ENCODE measurements at places on chromosomes 1 and 21.

- no peaks in the 10 kb centered on the region for H3K36me3 ChIP-seq
- no peak overlapping the region for H3K4me3 ChIP-seq
- no peak for DNase-seq
- no peaks in the 10 kb centered on the region for H3K27me3 ChIP-seq
- peaks cover 14% of the 10 kb centered on the region for H3K4me1 ChIP-seq
Observed at GRCh38 chr1:56374026-56374974, 205.1 kb downstream of the PLPP3 start.

DNA sequence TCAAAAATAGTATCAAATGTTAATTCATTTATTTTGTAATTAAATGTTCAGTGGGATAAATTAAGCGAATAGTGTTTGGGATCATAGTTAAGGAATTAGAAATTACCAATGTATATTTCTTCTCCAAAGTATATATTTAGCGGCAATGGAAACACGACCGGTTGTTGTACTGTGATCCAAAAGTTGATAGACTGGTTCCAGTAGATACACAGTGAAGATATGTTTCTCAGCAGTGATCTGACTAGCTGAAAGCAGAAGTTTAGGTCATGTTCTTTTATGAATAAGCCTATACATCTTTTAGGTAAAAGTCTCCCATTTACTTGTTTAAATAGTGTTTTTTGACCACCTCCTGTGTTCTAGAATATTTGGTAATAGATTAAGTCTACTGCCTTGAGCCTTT lies 8.8 kb downstream of the USP16 start:
- H3K4me3 ChIP-seq: no peak overlapping the region
- no peak for DNase-seq
- peaks cover 76% of the 10 kb centered on the region for H3K36me3 ChIP-seq
- H3K4me1 ChIP-seq: no peaks in the 10 kb centered on the region
- no peaks in the 10 kb centered on the region for H3K27me3 ChIP-seq
- no peak overlapping the region for H3K27ac ChIP-seq

- peaks cover 4% of the 10 kb centered on the region for H3K4me1 ChIP-seq
- no peak overlapping the region for H3K27ac ChIP-seq
- DNase-seq: no peak
- H3K36me3 ChIP-seq: no peaks in the 10 kb centered on the region
- no peak overlapping the region for H3K4me3 ChIP-seq
Observed at GRCh38 chr1:152015766-152016165, 21.0 kb downstream of the S100A11 start.

DNA sequence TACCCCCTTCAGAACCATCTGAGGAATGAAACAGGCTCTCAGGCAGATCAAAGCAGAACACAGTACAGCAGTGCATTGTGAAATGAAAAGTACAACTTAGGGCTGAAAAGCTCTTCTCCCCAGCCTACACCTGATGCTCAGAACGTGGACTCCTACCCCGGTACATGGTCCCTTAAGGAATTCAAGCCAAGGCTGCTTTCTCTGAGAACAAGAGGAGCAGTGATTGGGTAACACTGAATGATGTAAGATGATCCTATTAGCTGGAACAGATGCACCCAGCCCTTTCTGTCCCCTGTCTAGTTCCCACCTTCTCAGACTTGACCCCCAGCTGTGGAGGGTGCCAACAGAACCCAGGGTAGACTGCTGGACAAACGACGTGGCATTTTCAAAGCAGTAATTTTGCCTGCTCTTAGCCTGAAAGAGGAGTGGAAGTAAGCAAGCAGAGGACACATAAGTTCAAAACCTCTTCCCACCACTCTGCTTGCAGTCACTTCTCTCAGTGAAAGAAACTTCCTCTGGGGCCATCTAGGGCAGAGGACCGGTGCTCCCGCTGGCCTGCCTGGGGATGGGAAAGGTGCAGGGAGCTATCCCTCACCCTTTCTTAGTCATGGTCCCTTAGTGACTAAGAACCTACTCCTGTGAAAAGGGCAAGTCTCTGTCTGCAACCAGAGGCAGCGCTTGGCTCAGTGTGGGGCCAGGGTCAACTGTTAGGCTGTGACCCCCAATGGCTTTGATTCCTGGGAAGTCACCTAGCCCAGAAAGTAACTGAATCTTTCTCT lies 72.7 kb downstream of the TRABD2B start:
- no peaks in the 10 kb centered on the region for H3K4me1 ChIP-seq
- H3K36me3 ChIP-seq: no peaks in the 10 kb centered on the region
- no peaks in the 10 kb centered on the region for H3K27me3 ChIP-seq
- H3K27ac ChIP-seq: no peak overlapping the region
- no peak overlapping the region for H3K4me3 ChIP-seq
- no peak for DNase-seq

DNA sequence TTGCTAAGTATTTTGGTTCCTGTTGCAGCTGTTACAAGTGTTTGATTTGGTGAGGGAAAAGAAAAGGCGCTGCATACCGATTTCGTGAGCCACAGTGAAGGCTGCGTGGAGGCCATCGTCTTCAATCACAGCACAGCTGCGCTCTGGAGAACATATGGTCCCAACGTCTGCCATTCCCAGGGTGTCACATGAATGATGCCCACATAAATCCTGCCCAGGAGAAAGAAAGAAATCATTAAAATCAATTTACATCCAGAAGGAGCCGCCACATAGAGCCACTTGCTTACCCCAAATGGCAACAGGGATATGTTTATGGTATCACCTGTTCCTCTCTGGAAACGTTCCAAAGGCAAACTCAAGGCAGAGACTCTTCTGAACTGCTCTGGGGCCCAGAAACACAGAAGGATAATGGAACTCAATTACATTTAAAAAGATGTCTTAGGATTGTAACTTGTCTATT lies 12.2 kb downstream of the ADAMTS5 start:
- H3K36me3 ChIP-seq: no peaks in the 10 kb centered on the region
- H3K4me1 ChIP-seq: peaks cover 1% of the 10 kb centered on the region
- H3K4me3 ChIP-seq: no peak overlapping the region
- DNase-seq: no peak

- H3K27me3 ChIP-seq: no peaks in the 10 kb centered on the region
- H3K4me3 ChIP-seq: no peak overlapping the region
- no peak overlapping the region for H3K27ac ChIP-seq
- DNase-seq: no peak
- H3K36me3 ChIP-seq: peaks cover 10% of the 10 kb centered on the region
Observed at GRCh38 chr1:213159376-213159775, 108.3 kb downstream of the RPS6KC1 start.

- H3K36me3 ChIP-seq: peaks cover 18% of the 10 kb centered on the region
- peaks cover 8% of the 10 kb centered on the region for H3K4me1 ChIP-seq
- H3K27me3 ChIP-seq: no peaks in the 10 kb centered on the region
- no peak overlapping the region for H3K4me3 ChIP-seq
- no peak for DNase-seq
Observed at GRCh38 chr1:74468982-74469603, 43.3 kb downstream of the LRRC53 start.

DNA sequence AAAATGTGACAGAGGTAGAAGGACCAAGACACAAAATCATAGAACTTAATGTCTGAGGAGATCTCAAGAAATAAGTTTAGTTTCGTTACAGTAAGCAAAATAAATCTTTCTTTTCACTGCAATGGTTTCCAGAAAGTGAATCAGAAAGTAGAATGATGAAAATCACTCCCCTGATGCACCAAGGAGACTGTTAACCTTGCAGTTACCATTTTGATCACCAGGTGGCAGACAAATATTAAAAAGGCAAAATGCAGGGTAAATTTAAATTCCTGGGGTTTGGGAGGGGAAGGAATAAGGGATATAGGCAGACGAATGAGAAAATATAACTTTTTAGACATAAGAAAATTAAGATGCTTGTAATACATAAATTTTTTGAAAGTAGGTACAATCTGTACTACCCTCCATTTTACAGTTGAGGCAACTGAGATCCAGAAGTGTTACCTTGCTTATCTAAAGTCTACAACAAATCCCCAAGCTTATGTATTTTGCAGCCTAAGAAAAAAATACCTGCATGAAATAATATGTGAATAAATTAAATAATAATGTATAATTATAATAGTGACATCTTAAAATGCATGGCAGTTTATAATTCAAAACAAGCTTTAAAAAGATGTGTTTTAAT lies 253.2 kb downstream of the CRB1 start:
- DNase-seq: no peak
- no peak overlapping the region for H3K27ac ChIP-seq
- H3K27me3 ChIP-seq: no peaks in the 10 kb centered on the region
- no peaks in the 10 kb centered on the region for H3K36me3 ChIP-seq
- H3K4me3 ChIP-seq: no peak overlapping the region

DNA sequence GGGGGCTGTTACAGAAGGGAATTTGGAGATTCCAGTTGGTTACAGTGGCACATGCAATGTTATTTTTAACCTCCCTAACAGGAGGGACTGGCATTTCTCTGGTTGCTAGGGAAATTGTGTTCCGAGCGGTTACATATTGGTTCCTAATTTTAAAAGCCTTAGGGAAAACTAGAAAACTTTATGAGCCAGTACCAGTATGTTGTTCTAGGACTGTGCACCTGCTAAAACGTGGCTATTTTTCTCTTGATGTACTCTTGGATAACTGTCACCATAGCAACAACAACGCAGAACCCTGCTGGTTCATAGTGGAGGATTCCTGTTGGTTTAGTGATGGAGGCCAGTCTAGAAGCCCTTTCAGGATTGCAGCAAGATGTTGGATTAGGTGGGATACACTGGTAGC lies 68.9 kb upstream of the PGBD5 start:
- DNase-seq: no peak
- H3K36me3 ChIP-seq: no peaks in the 10 kb centered on the region
- no peaks in the 10 kb centered on the region for H3K27me3 ChIP-seq
- no peak overlapping the region for H3K27ac ChIP-seq
- H3K4me3 ChIP-seq: no peak overlapping the region
- H3K4me1 ChIP-seq: no peaks in the 10 kb centered on the region

DNA sequence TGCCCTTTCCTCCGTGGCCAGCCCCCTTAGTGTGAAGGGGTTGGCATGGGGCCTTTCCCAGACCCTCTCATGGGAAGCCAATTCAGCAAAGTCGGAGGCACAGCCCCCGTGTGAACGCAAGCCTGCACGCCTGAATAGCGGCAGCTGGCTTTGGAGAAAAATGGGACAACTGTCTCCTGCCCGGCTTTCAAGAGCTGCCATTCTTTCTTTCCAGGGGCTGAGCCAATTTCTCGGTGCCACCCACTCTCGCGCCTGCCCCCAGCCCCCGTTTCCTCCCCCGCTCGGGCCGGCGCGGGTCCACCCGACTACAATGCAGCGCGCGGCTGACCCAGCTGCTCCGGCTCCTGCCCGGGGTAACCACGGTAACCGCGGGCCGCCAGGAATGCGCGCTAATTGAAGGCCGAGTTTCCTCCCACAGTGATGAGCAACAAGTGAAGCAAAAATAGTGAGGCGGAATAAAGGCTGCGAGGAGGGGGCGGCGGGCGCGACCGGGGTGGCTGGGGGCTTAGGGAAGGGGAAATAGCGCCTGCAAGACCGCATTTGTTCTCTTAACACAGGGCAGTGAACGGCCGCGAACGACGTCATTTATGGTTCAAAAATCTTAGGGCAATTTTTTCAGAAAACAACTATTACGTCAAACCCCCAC lies 27.8 kb downstream of the ILDR2 start:
- H3K27ac ChIP-seq: no peak overlapping the region
- H3K36me3 ChIP-seq: no peaks in the 10 kb centered on the region
- H3K27me3 ChIP-seq: peaks cover 3% of the 10 kb centered on the region
- peak overlapping the region; percentile 68 for H3K4me3 ChIP-seq
- peak; percentile 58 for DNase-seq
- 0 out of 2 replicates have a peak, but pooled peaks cover 7% of the 10 kb centered on the region for H3K4me1 ChIP-seq

DNA sequence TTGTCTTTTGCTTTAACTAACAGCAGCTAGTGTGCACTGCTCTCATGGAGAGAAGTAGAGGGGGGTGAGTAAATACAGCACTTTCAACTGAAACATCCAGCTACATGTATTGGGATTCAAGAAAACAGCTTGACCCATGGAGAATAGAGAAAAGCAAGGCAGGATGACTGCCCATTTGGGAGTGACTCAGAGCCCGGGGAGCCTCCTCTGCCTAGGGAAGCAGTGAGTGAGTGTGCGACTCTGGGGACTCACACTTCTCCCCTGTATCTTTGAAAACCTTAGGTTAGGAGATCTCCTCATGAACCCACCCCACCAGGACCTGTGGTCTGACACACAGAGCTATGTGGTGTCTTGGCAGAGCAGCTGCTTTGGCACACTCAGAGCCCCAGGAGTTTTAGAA lies 82.0 kb upstream of the PTGFR start:
- peaks cover 3% of the 10 kb centered on the region for H3K36me3 ChIP-seq
- H3K27me3 ChIP-seq: no peaks in the 10 kb centered on the region
- H3K27ac ChIP-seq: no peak overlapping the region

- no peaks in the 10 kb centered on the region for H3K27me3 ChIP-seq
- no peak overlapping the region for H3K27ac ChIP-seq
- H3K4me3 ChIP-seq: no peak overlapping the region
- no peaks in the 10 kb centered on the region for H3K4me1 ChIP-seq
- H3K36me3 ChIP-seq: peaks cover 48% of the 10 kb centered on the region
Observed at GRCh38 chr21:45525910-45526306, 16.3 kb downstream of the SLC19A1 start.

- H3K4me1 ChIP-seq: peaks cover 2% of the 10 kb centered on the region
- no peak overlapping the region for H3K27ac ChIP-seq
- H3K36me3 ChIP-seq: peaks cover 8% of the 10 kb centered on the region
- no peaks in the 10 kb centered on the region for H3K27me3 ChIP-seq
- DNase-seq: no peak
- peak overlapping the region; percentile 98 for H3K4me3 ChIP-seq
Observed at GRCh38 chr1:75725861-75726361, 1.4 kb downstream of the ACADM start.

- H3K27me3 ChIP-seq: no peaks in the 10 kb centered on the region
- H3K4me1 ChIP-seq: no peaks in the 10 kb centered on the region
- H3K4me3 ChIP-seq: no peak overlapping the region
- no peak for DNase-seq
- no peak overlapping the region for H3K27ac ChIP-seq
- no peaks in the 10 kb centered on the region for H3K36me3 ChIP-seq
Observed at GRCh38 chr1:107687849-107688753, 276.9 kb downstream of the VAV3 start.

- H3K4me1 ChIP-seq: peaks cover 18% of the 10 kb centered on the region
- no peak overlapping the region for H3K27ac ChIP-seq
- DNase-seq: no peak
Observed at GRCh38 chr1:150973258-150973835, 1.3 kb downstream of the CERS2 start.

DNA sequence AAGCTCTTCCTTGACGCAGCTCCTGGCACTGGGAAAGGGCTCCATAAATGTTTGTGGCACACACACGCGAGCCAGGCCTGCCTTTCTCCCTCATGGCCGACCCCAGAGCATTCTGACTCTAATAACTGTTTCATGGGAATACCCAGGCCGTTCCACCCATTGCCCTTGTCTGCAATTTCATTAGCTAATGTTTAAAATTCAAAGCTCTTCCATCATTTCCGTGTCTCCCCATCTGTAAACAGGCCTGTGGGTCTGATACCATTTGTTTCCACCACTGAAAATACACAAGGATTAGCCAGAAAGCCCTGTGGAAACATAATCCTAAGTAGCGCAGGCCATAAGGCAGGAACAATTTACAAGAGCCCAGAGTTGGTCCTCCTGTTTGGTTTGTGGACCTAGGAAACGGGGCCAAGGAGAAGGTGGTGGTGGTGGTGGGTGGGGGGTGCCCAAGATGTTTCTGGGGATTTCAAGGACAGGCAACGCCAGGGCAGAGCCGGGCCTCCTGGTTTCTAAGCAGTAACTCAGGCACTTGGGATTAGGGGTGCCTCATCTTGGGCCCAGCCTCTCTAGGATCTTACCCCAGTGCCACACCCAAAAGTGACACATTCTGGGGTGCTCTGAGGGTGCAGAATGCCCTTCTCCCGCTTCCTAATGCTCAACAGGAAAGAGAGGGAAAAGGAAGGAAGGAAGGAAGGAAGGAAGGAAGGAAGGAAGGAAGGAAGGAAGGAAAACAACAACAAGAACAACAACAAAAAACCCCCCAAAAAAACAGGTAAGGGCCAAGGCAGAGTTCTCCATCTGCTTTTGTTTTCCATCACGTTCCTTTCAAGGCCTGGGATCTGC lies 79.4 kb downstream of the SSBP3 start:
- DNase-seq: no peak
- H3K4me1 ChIP-seq: peaks cover 34% of the 10 kb centered on the region
- no peaks in the 10 kb centered on the region for H3K27me3 ChIP-seq
- no peaks in the 10 kb centered on the region for H3K36me3 ChIP-seq
- H3K4me3 ChIP-seq: peak overlapping the region; percentile 39
